RPMI7951 (cell line): ENCODE measurements at places on chromosomes 12 and 14. TPM values are rescaled to one million over a fixed set of nuclear protein-coding genes. Genes with fewer than 3 reads are reported as not detected.

The HOXC10 gene
- total RNA-seq = 4.0 and 5.1 TPM in 2 replicates

The COA8 gene
- 28.4 and 48.0 TPM in 2 replicates for total RNA-seq

The P2RX2 gene
- total RNA-seq = not detected in 2 replicates

The CEBPE gene
- not detected in 2 replicates for total RNA-seq

The SYCP3 gene
- 0.20 TPM in 1 of 2 replicates, not detected in the other for total RNA-seq

The CISTR gene
- total RNA-seq = not detected in 2 replicates

The KRT78 gene
- 0.20 and 0.36 TPM in 2 replicates for total RNA-seq

The REP15 gene
- total RNA-seq = 1.4 and 1.6 TPM in 2 replicates
